ENCODE measurements at places on chromosomes 13 and 19. TPM values are rescaled to one million over a fixed set of nuclear protein-coding genes. Genes with fewer than 3 reads are reported as not detected.

KLK2 gene
- total RNA-seq: not detected

CGB3 gene
- not detected for total RNA-seq

RFXAP gene
- 5.2 TPM for total RNA-seq

IZUMO4 gene
- total RNA-seq: 2.1 TPM

ZNF615 gene
- total RNA-seq: 8.4 TPM

FPR3 gene
- 0.52 TPM for total RNA-seq

ZNF441 gene
- 5.2 TPM for total RNA-seq

FGF9 gene
- total RNA-seq: 3.7 TPM

C1QTNF9 gene
- 2.6 TPM for total RNA-seq

SIGLEC10 gene
- 1.6 TPM for total RNA-seq

ZGLP1 gene
- 1.0 TPM for total RNA-seq

ZNF135 gene
- total RNA-seq: 10.4 TPM

ANGPTL8 gene
- total RNA-seq: 3.1 TPM

FCER2 gene
- total RNA-seq: under 0.01 TPM

CCDC169 gene
- total RNA-seq: 2.1 TPM

ACER1 gene
- total RNA-seq: 0.52 TPM

RFPL4A gene
- 0.52 TPM for total RNA-seq

ATP4A gene
- total RNA-seq: not detected

PTH2 gene
- not detected for total RNA-seq

CBARP gene
- not detected for total RNA-seq

IL4I1 gene
- 0.52 TPM for total RNA-seq

Measured in skeletal muscle tissue (tissue), 5 donors.